ENCODE measurements at places on chromosomes 2 and 18. TPM values are rescaled to one million over a fixed set of nuclear protein-coding genes. Genes with fewer than 3 reads are reported as not detected.

DNA sequence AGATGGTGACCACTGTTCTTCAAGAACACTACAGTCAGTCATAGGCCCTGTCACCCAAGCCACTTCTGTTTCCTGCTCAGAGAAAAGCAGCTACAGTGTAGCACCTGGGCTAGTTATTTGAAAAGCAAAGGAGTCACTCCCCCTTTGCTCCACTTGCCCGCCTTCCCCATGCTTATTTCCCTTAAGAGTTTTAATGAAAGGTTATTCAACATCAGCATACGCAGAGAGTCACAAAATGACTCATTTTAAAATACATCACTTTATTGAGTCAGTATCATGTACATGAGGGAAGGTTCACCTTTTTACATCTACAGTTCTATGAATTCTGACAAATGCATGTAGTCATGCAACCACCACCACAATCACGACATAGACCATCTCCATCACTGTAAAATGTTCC, 71.3 kb downstream of the TNFRSF11A start:
- DNase-seq: no peak

DNA sequence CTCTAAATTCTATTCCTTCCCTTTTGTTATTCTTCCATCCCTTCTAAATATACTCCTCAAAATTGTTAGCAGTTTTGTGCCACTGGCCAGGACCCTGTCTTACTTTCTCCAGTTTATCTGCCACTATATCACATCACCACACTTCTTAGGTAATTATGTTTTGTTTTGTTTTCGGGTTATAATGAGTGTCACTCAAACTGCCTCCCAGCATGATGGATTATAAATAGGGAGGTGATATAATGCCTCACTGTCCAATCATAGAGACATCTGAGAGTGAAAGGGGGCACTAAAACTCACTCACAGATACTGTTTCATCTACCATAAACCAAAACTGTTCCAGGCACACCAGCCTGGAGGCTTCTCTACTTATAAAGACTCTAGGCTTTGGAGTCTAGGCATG, 3.5 kb downstream of the RSAD2 start:
- DNase-seq: no peak

DNA sequence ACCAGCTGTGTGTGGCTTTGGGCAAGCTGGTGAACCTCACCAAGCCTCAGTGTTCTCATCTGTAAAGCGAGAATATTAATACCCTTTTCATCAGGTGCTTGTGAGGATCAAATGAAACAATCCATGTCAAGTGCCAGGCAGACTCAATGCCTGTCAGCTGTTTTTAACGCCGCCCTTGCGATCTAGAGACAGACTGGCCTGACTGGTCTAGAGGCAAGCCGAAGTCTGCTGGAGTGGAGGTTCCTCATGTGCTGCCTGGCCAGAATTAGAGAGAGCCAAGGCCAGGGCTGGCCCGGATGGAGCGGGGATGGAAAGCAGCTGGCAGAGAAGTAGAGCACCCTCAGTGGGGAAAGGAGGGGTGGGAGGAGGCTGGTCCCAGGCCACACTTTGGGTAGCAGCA, 74.5 kb upstream of the B3GNT7 start:
- no peak for DNase-seq

GRCh38 chr2:52659546-52659945, 1108.1 kb upstream of the CHAC2 start:
- DNase-seq: no peak

- DNase-seq: no peak
Measured at GRCh38 chr2:219199470-219200211, 6.9 kb upstream of the ZFAND2B start.

- no peak for DNase-seq
Measured at GRCh38 chr2:172976816-172977215, 98.8 kb upstream of the MAP3K20 start.

DNA sequence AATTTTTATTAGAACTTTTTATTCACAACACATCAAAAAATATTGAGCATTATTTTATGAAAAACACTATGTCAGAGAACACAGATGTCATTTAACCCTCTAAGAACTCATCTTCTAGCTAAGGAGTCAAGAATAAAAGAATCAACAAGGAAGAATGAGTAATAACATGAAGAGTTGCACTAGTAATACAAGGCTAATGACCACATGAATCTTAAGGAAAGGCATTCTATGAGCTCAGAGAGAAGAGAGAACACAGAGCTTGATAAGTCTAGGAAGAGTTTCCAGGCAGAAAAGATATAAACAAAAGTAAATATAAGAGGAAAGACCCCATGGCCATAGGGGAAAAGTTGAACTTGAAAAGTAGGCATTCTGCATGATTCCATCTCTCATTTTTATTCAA, 166.5 kb downstream of the MAIP1 start:
- DNase-seq: no peak

- no peak for DNase-seq
Measured at GRCh38 chr2:229339618-229340017, 68.5 kb upstream of the PID1 start.

DNA sequence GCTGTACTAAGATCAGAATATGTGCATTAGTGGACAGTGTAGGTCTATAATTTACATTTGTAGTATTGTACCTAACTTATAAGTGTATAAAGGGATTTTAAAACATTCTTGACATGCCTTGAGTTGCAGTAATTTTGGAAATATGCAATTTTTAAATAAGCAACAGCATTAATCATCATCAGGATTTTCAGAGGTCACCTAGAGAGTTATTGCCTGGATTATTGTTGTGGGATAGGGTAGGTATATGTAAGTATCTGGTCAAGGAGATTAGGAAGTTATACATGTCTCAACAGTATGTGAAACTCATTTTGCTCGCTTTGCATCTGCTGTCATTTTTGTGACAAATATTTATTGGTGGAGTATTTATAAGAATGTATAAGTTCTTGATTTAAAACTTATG, 184.2 kb downstream of the WDR7 start:
- no peak for DNase-seq

DNA sequence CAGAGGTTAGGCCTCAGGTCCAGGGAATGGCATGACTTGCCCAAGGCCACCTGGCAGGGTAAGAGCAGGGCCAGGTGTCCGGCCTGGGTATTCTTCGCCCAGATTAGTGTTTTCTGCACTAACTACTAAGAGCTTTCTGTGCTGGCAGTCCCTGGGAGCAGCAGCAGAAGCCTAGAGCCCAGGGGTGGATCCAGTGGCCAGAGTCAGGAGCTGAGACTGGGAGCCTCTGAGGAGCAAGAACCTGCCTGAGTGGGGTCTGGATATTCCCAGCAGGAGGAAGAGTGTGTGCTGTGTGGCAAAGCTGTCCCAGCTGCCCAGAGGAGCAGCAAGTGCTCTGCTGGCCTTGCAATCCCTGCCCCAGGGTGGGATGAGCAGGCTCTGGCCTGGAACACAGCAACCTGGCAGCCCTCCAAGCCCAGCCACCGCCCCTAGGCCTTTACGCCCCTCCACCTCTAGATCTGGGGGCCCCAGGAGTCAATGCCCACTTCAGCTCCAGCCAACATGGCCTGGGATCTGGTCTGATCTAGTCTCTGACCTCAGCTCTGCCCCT, 30.7 kb upstream of the GPAT2 start:
- DNase-seq: no peak

DNA sequence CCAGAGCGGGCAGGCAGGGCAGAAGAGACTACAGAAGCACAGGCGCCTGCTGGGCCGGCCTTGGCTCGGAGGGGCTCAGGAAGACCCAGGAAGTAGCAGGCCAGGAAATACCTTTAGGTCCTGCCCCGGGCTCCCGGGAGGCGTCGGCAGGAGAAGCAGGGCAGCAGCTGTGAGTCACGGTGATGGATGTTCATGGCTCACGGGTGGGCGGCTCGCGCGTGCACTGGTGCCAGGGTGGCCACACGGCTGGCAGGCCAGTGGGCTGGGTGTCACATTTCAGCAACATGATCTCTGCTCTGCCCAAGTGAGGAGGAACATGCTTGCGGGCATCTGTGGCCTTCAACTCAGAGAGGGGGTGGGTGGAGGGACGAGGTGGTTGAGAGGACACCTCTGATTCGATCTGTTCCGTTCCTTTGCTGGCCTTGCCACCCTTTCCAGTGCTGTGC, 139.3 kb downstream of the KLHL29 start:
- no peak for DNase-seq

DNA sequence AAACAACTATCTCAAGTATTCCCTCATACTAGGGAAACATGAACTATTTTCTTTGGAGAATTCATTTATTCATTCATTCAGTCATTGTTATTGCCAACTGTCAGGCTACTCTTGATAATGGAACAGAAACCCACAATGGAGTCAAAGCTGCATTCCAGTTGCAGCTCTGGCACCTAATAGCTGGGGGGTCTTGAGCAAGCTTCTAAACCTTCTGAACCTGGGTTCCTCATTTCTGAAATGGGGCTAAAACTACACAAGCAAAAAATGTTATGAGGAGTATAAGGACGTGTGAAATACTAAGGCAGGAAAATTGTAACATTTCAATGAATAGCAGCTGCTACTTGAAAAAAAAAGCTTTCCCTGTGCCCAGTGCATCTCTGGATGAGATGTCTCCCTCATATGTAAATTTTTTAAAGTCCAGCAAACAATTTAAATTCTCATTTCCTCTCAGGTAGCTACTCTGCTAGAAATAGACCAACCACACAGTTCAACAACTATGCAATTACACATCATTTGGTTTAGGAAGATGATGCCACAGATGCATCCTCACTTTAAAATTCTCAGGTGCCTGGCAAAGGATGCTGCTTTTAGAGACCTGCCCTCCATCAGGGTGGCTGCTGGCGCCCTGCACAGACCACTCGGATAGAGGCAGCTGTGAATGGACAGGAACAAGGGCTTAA, 38.5 kb downstream of the SPRED2 start:
- DNase-seq: no peak

GRCh38 chr2:28465148-28465885, 30.5 kb upstream of the PLB1 start:
- no peak for DNase-seq

DNA sequence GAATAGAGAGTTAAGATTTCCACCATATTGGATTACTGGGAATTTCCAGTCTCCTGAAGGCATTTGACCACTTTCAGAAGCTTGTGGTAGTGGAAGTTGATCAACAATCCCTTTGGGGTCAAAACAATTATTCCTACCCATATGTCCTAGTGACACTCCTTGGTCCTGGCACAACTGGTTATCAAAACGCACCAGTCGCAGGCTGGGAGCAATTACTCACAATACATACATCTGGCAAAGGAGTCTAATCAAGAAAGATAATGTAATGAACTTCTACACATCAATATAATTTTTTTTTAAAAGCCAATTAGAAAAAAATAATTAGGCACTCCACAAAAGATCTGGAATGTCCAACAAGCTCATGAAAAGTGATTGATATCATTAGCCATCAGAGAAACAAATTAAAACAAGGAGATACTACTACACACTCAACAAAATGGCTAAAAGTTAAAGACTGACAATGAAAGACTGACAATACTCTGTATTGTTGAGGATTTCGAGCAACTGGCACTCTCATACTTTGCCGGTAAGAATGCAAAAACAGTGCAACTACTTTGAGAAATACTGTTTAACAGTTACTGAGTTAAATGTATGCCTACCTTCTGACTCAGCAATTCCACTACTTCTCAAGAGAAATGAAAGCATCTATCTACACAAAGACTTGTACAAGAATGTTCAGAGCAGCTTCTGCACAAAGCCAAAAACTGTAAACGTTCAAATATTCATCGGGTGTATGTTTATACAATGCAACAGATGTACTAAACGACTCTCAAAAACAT, 2.0 kb downstream of the INO80C start:
- DNase-seq: no peak

DNA sequence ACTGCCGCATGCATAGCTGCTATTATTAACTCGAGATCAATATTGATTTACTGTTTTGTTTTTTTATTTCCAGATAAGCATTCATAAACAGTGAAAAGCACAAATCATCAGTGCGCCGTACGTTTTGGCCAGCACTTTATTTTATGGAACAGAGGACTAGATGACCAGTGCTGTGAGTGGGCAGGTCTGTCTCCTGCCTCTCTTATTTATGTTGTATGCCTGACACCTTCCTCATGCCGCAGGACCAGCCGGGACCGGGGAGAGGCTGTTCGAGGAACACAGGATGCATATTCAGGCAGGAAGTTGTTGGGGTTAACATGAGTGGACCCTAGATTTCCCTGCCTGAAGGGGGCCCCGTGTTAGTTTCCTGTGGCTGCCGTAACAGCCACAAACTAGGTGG, 72.6 kb downstream of the AGAP1 start:
- no peak for DNase-seq

DNA sequence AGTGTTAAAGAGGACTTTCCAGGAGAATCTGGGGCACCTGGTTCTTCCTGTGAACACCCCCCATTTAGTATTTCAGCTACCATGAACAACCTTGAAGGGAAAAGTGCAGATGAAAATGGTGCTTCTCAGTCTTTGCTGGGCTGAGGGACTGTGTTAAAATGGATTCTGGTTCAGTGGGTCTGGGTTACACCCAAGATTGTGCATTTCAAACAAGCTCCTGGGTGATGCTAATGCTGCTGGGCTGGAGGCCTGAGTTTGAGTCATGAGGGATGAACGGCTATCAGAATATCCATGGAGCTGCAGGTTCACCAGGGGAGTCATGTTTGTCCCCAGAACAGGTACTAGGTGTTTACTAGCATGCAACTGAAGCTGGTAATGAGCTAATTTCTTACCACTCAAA, 24.0 kb downstream of the MRPL44 start:
- DNase-seq: no peak

DNA sequence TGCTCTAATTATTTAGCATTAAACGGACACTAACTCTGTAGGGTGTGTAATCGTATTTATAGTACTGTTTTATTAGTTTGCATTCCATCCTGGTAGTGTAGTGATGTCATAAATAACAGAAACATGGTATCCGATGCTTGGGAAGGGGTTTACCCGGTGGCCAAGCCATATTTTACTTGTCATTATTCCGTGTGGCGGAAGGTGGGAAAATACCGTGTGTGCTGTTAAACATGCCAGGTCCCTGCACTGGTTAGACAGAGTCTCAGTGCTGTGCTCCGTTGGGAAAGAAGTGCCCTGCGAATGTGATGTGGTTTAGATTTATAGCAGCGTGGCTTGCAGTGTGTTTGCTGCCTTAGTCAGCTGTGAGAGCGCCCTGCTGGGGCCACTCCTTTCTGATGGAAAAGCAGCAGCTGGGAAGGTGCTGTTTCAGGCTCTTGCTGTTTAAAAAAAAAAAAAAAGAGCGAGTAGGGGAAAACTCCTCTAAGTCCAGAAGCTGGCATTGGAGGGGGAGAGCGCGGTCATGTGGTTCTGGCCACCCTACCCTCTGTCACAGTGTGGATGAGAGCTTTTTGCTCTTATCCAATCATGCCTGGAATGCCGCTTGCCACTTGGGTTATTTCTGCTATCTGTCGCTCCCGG, 211.0 kb downstream of the NEDD4L start:
- no peak for DNase-seq

DNA sequence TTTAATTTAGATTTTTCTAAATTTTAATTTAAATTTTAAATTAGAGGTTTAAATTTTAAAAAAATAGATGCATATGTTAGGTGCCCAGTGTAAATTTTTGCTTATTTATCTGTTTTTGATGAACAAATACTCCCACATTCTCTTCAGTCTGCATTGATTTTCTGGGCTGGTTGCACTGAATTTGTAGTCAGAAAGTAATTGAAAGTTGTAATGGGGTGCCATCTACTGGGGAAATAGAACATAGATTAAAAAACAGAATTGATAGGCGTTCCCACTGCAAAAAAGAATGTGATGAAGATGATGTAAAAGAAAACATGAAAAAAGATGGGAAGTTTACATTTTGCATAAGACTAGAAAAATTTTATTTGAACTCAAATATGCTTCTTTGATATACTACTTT, 51.7 kb upstream of the CCDC85A start:
- no peak for DNase-seq

GRCh38 chr2:229805559-229805958, 91.2 kb upstream of the DNER start:
- no peak for DNase-seq

The RAD51AP2 gene
- total RNA-seq: not detected

The TRIP12 gene
- 185 TPM for total RNA-seq

The CCDC93 gene
- 50.9 TPM for total RNA-seq

The CNGA3 gene
- total RNA-seq: not detected

The NPPC gene
- not detected for total RNA-seq
